Nephron progenitor cell (in vitro differentiated cells): ENCODE measurements at places on chromosomes 11 and 22.

DNA sequence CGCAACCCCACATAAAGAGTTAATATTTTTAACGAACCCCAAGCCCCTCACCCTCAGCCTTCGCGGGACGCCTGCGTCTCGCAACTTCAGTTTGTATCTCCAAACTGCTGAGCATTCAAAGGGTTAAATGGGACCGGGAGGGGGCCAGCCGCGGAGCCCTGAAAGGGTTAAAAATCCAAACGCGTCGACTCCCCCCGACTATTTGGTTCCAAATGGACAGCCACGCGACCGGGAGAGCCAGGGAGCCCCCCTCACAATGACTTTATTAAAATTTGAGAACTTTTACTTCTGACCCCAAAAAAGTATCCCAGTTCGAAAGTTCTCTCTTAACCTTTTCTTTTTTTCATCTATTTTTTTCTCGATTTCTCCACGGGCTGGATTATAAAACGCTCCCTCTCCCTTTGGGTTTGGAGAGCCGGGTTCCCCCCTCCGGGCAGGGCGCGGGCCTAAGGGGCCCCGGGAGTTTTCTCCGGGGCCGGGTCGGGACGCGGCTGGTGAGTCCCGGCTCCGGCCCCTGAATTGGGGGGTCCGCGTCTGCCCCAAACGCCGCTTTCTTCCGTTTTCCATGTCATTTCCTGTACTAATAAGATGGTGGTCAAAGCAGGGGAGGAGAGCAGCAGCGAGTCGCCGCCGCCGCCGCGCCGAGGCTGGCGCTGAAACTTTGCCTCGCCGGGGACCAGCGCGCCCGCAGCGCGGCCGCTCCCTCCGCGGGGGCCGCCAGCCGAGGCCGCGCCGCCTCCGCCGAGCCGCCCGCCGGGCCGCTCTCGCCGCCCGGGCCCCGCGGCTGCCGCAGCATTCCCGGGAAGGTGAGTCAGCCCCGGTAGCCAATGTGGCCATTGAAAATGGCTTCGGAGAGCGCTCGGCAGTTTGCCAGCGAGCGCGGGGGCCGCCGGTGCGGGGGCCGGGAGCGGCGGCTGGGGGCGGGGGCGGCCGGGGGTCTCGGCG lies at the start of gene PRDM11:
PRDM11 (plus strand) TSS at position 568 of the 945 bp plus-strand sequence. CDS start 35,128 bp downstream, outside the sequence.
- DNase-seq, result peak; percentile 66

- no peak for DNase-seq
Observed at GRCh38 chr11:64754124-64754918, 5.5 kb downstream of the PYGM start.

- no peak for DNase-seq
Observed at GRCh38 chr22:28407645-28408044, 272.0 kb downstream of the TTC28 start.

DNA sequence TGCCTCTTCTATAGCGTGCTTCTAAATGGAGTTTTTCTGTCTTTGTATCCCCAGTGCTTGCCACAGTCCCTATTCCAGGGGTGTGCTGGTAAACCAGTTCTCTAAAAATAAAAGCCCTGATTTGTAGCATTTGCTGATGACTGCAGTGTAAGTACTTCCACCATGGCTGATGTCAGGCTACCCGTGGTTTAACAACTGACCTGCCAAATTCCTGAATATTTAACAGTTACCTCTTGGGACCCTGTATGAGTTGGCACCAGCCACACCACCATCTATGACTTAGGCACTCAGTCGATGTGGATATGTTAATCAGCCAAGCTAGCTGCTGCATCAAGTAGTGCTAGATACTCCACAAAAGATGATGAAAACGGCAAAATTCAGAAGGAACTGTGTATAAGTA lies 94.0 kb upstream of the MTNR1B start:
- DNase-seq, result no peak

GRCh38 chr11:3208272-3208671 lies 10.3 kb downstream of the MRGPRG start:
- no peak for DNase-seq

DNA sequence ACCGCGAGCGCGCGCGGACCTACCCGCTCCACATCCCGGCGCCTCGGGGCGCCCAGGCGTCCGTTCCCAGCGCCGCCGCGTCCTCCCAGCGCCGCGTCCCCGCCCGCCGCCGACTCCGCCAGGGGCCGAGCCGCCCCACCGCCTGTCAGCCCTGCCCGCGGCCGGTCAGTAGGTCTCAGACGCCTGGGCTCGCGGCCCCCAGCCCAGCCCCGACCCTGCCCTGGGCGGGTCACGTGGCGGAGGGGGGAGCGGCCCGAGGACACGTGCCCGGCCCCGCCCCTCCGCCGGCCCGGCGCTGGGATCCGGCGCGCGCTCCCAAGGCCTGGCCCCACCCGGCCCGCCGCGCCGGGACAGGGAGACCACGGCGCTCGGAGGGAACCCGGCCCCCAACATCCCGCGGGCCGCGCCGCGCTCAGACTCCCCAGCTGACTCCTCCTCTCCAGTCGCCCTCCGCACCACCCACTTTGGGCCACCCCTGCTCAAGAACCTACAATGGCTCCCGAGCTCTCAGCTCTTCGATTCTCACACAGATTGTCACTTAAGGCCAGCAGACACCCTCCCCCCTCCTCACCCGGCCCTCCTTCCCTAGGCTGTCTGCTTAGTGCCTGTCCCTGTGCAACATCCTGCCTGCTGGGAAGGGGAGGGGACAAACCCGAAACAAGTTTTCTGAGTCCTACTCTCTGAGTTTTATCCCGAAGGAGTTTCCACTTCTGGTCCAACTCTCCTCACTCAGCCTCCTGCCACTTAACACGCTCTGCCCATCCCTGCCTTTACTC lies at the start of gene RAB3IL1:
RAB3IL1 (minus strand) TSS at position 233 of the 776 bp plus-strand sequence; CDS start at position 34, 199 bp downstream.
- DNase-seq, result peak; percentile 85

DNA sequence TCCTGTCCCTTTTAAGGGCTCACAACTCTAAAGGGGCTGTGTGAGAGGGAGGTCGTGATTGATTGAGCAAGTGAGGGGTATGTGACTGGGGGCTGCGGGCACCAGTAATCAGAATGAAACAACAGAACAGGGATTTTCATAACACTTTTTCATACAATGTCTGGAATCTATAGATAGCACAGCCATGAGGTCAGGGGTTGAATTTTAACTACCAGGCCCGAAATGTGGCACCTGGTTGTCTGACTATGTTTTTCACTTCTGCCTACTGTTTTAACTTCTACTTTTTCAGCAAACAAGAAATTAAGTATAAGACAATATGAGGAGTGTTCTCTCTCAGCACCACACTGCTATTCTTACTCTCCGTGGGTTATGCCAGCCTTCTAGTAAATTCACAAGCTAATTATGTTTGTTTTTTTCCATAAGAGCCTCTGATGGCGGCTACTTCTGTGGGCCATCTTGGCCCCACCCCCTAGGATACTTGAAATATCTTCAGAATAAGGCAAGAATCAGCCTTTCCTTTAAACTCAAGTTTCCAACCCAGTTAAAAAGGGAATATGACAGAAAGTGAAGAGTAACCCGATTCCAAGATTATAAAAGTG lies 552.8 kb upstream of the CHORDC1 start:
- no peak for DNase-seq

DNA sequence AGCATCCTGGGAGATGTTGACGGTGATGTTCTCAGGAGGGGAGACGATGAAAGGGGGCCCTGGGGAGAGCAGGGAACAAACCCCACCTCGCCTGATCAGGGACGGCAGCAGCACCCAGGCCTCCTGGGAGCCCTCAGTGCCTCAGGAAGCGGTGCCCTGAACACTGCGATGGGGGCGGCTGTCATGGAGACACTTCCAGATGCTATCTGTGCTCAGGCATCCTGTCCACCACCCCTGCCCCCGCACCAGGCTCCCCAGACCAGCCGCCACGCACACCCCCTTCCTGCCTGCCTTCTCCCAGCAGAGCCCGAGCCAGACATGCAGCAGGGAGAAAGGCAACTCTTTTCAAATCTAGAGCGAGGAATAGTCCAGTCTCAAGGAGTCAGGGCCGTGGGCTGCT lies 20.6 kb downstream of the IGSF9B start:
- DNase-seq, result no peak

DNA sequence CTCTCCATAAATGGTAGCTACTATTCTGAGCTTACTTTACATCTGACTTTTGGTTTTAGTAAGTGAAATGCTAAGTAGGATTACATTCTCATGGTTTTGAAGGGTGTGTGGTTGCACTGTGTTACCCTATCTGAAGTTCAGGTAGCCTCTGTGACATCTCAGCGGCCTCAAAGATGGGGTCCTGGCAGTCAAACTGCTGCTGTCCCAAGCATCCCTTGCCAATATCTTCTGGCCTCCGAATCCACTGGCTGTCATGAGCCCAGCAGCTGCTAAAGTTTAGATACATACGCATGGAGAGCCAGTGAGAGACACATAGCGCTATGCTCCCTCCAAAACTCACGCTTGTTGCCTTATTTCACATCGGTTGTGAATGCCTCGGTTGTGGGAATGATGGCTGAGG lies 34.9 kb downstream of the UBASH3B start:
- no peak for DNase-seq

GRCh38 chr22:40305625-40306024 lies 40.7 kb upstream of the ADSL start:
- no peak for DNase-seq

- peak; percentile 33 for DNase-seq
Observed at GRCh38 chr11:121446752-121447156, 5.4 kb upstream of the SORL1 start.

- DNase-seq, result no peak
Observed at GRCh38 chr11:69866648-69867047, 47.4 kb upstream of the FGF3 start.

- DNase-seq, result no peak
Observed at GRCh38 chr11:122158171-122158570, 42.2 kb upstream of the BLID start.

DNA sequence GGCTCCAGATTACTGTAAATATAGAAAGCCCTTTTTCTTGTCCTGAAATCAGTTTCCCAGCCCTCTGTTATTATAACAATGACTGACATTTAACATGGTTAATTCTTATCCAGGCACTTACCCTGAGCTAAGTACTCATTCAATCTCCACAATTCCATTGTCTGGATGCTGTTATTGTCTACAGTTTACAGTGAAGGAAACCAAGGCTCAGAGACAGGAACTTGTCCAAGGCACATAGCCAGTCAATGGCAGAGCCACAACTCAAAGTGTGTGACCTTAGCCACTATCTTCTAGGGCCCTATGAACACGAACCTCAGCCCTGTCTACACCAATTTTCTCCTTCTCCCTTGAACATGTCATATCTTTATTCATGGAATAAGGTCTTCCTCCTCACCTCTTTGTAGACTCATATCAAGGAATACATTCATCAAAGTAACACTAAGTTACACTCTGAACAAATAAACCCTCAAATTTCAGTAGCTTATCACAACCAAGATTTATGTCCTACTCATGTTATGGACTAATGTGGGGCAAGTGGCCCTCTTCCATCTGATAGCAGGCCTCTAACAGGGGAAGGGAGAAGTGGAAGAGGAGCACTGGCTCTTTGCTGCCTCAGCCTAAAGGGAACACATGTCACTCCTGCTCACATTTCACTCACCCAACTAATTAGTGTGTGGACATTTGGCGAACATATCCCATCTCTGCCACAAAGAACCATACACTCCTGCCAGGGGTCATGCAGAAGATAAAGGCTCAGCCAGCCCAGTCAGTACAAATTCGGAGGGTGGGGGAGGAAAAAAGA lies 39.3 kb upstream of the APLNR start:
- no peak for DNase-seq

DNA sequence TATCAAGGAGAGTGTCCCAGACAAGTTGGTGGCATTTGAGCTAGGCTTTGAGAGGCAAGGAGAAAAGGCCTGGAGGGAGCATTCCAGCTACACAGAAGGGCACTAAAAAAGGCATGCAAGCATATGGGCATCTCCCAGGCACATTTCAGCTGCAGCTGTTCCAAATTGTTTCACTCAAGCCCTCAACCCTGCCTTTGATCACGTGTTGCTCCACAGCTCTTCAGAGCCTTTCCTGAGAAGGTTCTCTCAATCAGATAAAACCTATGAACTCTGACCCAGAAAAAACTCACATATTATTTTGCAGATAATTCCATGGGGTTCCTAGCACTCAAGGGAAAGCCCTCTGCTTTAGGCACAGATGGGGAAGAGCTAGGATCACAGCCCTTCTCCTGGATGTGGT lies 24.4 kb upstream of the HSPA8 start:
- no peak for DNase-seq

DNA sequence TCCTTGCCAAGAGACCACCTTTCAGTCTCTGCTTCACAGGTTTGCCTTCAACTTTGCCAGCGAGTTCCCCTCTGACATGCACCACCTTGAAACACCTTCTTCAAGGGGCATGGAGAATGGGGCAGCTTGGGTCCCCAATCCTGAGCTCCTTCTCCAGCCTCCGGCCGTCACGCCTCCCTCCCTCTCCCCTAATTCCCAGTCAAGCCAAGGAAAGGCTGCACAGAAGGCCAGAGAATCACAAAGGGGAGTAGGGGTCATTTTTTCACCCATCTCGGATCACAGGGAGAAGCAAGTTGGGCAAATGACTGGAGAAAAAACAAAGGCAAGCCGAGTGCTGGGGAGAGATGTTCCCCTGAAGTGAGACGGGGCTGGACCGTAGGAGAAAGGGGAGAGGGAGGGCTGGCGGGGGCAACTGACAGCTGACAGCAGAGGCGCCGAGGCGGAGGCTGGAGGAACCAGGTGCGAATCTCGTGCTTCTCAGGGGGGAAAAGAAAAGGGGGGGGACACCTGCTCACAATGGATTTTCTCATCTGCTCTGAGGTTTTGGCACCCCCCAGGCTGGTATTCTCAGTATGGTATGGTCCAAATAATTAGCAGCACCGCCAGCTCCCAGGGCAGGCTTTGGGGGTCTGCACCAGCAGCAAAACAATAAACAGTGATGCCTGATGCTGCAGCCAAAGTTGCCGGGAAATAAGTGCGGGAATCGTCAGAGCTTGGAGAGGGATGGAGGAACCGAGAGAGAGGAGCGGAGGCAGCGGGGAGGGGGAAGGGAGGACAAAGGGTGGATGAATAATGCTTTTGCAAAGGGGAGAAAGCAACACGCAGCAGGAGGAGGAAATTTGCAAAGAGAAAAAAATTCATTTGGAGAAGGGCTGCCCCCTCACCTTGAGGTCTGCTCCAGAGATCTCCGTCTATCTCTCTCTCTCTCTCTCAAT lies 644 bp downstream of the YPEL4 start:
- no peak for DNase-seq
